M059J (cell line): ENCODE measurements at places on chromosomes 12 and 14.

- DNase-seq = no peak
These were observed 16.2 kb downstream of the CLMN start for GRCh38 chr14:95303552-95303951.

- DNase-seq = peak; percentile 54
These were observed 229.4 kb downstream of the CHST11 start for GRCh38 chr12:104686196-104686595.

DNA sequence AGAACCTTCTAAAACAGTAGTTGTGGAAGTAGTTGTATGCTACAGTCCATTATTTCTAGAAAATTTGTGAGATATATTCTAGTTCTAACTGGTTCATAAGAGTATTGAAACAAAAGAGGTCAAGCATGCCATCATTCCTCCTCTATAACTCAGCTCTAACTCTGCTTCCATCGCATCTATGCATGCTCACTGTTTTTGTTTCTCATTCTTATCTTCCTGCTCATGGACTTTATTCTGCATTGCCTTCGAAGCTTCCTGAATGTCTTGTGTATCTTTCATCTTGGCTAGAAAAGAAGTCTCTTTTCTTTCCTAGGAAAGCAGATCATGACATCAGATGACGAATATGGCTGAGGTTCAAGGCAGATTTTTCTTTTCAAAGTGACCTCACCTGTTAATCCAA is 402 bp downstream of the LMNTD1 start:
- peak; percentile 20 for DNase-seq

- no peak for DNase-seq
These were observed 45.5 kb downstream of the ZNF664 start for GRCh38 chr12:124018539-124018938.

- DNase-seq = no peak
These were observed 177.6 kb downstream of the PDZRN4 start for GRCh38 chr12:41365653-41366171.

- no peak for DNase-seq
These were observed 290.2 kb upstream of the FLRT2 start for GRCh38 chr14:85239791-85240190.

GRCh38 chr12:117523971-117524370 is 162.5 kb upstream of the NOS1 start:
- no peak for DNase-seq

DNA sequence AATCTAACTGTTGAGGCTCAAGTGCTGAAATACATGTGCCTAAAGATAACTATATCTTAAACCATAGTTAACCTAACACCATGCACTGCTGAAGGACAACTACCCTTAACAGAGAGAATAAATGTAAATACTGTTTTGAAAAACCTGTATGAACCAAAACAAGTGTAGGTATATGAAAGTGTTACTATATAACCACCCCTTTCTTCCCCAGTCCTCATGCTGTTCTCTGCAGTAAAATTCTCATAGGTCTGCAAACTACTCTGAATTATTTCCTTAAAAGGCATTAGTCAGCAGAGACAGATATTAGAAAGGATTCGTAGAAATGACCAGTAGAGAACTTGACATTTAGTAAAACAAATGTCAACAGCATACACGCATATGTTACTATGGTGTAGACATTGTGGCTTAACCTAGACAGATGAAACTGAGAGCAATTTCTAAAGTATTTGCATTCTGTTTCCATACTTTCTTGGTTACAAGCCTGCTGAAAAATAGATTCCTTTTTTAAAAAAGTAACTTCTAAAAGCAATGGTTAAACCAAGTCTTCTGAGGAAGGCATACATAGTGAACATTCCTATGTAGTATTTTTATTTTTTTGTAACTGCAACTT is 13.9 kb downstream of the CSRP2 start:
- no peak for DNase-seq

DNA sequence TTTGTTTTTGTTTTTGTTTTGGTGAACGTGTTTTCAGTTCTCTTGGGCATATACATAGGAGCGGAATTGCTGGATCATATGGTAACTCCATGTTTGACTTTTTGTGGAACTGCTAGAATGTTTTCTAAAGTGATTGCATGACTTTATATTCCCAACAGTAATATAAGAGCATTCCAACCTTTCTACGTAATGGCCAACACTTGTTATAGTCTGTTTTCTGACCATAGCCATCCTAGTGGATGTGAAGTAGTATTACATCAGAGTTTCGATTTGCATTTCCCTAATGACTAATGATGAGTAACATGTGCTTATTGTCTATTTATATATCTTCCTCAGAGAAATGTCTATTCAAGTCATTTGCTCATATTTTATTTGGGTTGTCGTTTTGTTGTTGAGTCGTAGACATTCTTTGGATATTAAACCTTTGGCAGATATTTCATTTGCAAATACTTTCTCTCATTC is 268.7 kb downstream of the AEBP2 start:
- peak; percentile 54 for DNase-seq

- no peak for DNase-seq
These were observed 69.6 kb downstream of the GSC start for GRCh38 chr14:94700336-94700735.

- DNase-seq = no peak
These were observed 185.1 kb downstream of the MDGA2 start for GRCh38 chr14:47490353-47490752.

GRCh38 chr12:47022296-47022695 is 57.1 kb upstream of the PCED1B start:
- DNase-seq = peak; percentile 88

- no peak for DNase-seq
These were observed 10.7 kb downstream of the MOAP1 start for GRCh38 chr14:93173943-93174395.

DNA sequence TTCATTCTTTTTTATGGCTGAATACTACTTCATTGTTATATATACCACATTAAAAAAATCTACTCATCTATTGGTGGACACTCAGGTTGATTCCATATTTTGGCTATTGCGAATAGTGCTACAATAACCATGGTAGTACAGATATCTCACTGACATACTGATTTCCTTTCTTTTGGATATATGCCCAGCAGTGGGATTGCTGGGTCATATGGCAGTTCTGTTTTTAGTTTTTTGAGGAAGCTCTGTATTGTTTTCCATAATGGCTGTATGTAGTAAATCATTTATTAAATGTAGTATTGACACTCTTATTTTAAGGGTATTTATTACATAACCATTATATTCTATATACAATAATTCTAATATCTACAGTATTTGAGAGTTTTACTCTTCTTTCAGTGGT is 43.7 kb downstream of the PTCSC3 start:
- DNase-seq = no peak

DNA sequence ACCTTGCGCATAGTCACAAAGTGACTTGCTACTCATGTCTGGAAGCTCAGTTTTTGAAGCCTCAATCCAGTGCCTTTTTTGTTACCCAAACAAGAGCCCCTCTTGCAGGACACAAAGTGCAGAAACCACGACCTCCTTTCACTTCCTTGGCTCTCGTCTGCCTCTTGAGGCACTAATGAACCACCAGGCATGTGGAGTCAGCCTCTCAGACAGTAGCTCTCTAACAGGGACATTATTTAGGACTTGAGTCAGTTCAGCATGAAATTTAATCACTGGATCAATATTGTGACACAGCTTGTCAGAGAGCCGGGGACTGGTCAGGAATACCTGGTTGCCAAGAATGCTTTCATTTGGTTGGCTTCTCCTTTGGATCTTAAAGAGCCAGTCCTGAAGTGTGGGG is 46.7 kb downstream of the HSPB8 start:
- DNase-seq = no peak

DNA sequence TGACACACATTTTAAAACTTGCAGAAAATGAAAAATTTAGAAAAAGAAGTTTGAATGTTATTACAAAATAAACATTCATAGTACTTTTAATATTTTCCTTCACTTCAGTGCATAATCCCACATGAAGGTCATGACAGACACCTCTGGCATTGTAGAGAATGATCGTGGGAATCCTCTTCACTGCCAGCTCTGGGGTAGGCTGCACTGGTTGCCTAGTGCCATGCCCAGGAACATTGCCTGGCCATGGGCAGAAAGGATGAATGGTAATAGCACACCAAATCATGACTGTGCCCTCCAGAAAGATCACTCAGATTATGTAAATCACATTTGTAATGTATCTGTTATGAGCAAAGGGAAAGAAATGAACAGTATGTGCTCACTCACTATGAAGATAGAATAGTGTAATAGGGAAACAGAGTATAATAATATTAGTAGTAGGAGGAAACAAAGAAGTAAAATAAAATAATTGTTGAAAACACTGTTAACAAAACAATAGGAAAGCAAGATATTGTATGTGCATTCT is 161.6 kb downstream of the PLCZ1 start:
- DNase-seq = peak; percentile 9

DNA sequence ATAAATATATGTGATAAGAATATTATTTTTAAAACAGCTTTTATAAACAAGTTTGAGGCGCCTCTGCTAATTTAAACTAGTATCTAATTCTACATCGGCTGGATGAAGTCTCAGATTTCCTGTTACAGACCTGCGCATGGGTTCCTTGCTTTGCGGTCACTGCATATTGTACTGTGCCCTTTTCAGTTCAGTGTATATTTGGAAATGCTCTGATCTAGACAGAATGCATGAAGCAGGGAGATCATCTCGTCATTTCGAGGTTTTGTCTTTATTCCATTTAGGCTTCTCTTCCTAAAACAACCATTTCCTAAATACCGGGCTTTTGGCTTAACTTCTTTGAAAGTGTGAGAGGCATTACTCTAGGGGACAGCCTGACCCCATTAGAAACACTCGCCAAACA is 25.6 kb downstream of the CRACR2A start:
- no peak for DNase-seq

- DNase-seq = no peak
These were observed at the start of gene GALNT9 for GRCh38 chr12:132329036-132329719. GALNT9 (minus strand) TSS chr12:132329589; CDS start chr12:132329203, 386 bp downstream.

- DNase-seq = peak; percentile 29
These were observed 27.2 kb upstream of the PNMA1 start for GRCh38 chr14:73741386-73741875.

DNA sequence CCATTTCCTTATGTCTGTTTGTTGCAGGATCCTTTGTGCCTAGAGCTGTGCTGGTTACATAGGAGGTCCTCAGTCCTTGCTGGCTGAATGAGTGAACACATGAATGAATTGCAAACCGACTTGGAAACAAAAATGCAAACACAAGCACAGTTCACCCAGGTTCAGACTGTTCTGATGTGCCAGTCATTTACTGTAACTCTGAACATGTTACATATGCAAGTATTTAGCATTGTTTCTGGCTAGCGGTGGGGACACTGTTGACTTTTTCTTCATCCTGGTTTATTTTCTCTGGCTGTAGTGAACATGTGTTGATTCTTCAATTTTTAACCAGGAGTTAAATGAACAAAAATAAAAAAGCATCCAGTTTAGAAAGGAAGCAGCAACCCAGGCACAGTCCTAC is 33.4 kb downstream of the TSPAN9 start:
- no peak for DNase-seq

DNA sequence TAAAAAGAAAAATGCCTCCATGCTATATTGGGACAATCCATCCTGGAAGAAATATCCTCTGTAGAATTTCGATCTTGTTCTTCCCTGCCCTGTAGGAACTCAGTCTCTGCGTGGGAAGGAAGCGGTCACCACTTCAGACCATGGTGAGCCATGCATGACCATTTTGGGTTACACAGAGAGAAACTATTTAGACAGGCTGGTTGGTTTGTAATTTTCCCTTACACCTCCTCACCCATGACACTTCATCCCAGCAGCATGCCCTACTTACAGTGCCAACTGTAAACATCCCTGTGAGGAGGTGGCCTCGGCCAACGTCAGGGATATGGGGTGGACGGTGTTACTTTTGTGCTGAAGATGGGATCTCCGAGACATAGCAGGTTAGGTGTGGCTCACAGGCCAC is 121.4 kb downstream of the SMOC1 start:
- DNase-seq = peak; percentile 56

- no peak for DNase-seq
These were observed 583.9 kb upstream of the TBX3 start for GRCh38 chr12:115267891-115268290.

GRCh38 chr14:61524936-61525292 is 170.4 kb upstream of the HIF1A start:
- no peak for DNase-seq

GRCh38 chr12:112498580-112498979 is 79.8 kb downstream of the PTPN11 start:
- DNase-seq = no peak

- DNase-seq = no peak
These were observed 506 bp upstream of the NAP1L1 start for GRCh38 chr12:76084863-76085519.
